ENCODE measurements at places on chromosomes 5 and 9.

- no peak for DNase-seq
Measured at GRCh38 chr5:56191656-56192055, 41.5 kb downstream of the ANKRD55 start.

GRCh38 chr5:106601620-106602019, 1069.1 kb downstream of the EFNA5 start:
- DNase-seq: no peak

- no peak for DNase-seq
Measured at GRCh38 chr9:128193469-128194096, 2.2 kb upstream of the CIZ1 start.

- peak; percentile 35 for DNase-seq
Measured at GRCh38 chr5:148401604-148402003, 17.8 kb downstream of the FBXO38 start.

DNA sequence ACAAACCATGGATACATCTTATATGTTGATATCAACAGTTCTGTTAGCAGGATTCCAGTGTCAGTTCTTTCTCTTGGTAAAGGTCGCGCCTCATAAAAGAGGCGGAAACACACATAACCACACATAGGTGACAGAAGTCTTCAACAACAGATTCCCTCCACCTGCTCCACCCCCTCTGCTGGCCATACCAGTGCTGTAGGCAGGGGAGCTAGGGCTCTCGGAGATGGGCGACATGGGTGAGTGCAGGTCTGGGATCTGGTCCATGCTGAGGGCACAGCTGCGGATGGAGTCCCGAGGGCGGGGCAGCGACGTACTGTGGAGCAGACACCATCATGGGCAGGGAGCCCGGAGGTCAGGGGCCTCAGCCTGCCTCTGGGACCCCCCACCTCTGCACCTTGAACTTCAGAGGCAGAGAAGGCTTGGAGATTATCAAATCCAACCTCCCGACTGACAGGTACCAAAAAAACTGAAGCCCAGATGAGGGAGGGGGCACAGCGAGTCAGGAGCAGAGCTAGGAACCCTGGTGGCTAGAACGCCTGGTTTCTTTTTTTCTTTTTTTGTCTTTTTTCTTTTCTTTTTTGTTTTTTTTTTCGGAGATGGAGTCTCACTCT, 12.0 kb upstream of the TOR2A start:
- no peak for DNase-seq

DNA sequence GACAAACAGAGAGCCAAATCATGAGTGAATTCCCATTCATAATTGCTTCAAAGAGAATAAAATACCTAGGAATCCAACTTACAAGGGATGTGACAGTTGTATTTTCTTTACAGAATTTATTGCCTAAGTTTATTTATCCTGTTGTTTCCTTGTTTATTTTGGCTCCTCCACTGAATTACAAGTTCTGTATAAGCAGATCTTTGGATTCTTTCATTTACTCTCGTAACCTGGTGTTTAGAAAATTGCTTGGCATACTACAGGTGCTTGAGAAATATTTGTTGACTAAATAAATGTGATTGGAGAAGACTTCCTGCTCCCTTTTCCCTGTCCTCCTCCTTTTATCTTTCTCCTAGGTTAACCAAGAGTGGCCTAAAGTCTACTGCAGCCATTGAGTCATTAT, 455.6 kb downstream of the TMEM38B start:
- DNase-seq: no peak

- DNase-seq: no peak
Measured at GRCh38 chr9:13151489-13151888, 128.0 kb downstream of the MPDZ start.

DNA sequence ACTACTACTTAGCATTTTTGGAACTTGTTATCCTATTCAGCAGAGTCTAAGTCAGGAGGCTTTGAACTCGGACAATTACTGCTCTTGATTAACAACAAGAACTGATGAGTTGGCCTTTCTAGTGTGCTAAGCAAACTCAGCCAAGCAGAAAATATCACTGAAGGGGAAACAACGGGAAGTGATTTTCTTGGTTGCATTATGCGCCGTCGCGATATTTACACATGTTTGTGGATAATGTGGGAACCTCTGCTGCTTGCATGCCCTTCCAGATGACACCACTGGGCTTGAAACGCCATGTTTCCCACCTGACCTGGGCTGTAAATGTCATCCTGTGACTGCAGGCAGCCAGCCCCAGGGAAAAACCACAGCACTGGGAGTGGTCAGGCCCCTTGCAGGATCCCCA, 205.5 kb downstream of the PAX5 start:
- DNase-seq: no peak

GRCh38 chr9:122133263-122133983, 26.2 kb downstream of the NDUFA8 start:
- no peak for DNase-seq

DNA sequence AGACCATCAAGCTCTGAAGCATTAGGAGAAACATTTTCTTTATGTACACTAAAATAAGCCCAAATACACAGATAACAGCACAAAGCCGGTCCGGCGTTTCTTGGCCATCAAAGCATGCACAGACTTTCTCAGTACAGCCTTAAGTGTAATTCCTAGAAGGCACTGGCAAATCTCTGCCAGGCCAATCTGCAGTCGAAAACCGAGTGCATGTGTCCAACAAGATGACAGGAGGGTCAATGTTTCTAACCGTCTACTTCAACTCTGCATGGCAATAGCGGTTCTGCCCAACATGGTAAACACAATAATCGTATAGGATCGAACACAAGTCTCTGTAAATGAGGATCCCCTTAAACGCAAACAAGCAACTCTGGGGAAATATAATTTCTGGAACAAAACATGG, 1.1 kb downstream of the ARL15 start:
- DNase-seq: peak; percentile 30

DNA sequence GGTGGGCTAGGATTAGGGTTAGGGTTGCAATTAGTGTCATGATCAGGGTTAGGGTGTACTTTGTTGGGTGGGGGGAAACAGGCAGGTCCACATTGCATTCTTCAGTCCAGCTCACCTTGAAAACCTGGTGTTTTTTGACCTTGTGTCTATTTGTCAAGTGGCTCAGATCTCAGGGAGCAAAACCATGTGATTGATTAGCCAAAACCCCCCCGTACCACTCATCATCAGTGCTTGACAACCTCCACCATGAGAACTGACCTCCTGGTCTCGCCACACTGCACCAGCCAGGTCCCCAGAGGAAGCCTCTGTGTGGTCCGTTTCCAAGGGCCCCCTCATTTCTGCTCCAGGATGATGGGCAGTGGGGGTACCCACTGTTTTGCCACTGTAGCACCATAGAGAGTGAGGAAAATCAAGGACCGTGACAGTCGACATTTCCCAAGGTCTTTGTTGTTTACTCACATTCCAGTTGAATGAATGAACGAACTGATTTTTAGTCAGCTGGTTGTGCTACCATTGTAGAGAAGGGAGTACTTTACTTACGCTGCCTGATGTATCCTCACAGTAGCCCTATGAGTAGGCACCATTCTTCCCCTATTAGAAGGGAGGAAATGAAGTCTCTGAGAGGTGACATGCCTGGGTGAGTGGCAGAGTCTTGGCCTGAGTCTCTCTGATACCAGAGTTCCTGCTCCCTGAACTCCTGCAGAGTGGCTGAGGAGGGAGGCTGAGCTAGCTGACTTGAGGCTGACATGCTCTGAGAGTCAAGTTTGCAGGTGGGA, 84.8 kb downstream of the RAD23B start:
- DNase-seq: no peak

GRCh38 chr5:53545744-53546143, 14.7 kb upstream of the NDUFS4 start:
- DNase-seq: peak; percentile 50

- no peak for DNase-seq
Measured at GRCh38 chr9:28583832-28584231, 1010.6 kb upstream of the C9orf72 start.

GRCh38 chr5:170087168-170087817, 18.4 kb upstream of the FOXI1 start:
- DNase-seq: peak; percentile 13

DNA sequence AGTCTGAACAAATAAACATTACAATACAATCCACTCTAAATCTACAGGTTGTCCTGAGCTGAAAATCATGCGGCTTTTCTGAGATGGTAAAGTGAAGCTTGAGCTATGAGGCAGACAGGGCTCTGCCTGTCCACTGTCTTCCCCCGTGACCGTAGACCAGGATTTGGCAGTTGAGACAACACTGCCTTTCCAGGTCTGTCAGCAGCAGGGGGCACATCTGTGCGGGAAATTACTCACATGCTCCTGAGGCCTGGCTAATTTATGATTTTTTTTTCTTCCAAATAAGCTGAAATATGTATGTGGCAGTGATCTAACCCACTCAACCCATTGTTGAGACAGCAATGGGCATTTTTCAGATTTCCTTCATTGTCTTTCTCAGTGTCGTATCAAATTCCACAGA, 307.9 kb downstream of the FBXL7 start:
- no peak for DNase-seq

- DNase-seq: peak; percentile 37
Measured at GRCh38 chr9:129317179-129318011, 139.3 kb upstream of the IER5L start.

DNA sequence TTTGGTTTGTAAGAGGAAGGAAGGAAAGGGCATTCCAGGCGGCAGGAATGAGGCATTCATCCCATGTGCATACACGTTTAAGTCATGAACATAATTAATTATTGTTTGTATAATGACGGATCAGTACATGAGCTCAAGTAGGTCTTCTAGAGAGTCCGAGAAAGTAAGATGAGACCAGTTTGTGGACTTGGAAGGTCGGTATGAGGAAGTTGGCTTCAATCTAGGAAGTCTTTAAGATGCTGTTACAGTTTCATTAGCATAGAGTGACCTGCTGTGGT, 2.1 kb downstream of the GTF3C4 start:
- no peak for DNase-seq

DNA sequence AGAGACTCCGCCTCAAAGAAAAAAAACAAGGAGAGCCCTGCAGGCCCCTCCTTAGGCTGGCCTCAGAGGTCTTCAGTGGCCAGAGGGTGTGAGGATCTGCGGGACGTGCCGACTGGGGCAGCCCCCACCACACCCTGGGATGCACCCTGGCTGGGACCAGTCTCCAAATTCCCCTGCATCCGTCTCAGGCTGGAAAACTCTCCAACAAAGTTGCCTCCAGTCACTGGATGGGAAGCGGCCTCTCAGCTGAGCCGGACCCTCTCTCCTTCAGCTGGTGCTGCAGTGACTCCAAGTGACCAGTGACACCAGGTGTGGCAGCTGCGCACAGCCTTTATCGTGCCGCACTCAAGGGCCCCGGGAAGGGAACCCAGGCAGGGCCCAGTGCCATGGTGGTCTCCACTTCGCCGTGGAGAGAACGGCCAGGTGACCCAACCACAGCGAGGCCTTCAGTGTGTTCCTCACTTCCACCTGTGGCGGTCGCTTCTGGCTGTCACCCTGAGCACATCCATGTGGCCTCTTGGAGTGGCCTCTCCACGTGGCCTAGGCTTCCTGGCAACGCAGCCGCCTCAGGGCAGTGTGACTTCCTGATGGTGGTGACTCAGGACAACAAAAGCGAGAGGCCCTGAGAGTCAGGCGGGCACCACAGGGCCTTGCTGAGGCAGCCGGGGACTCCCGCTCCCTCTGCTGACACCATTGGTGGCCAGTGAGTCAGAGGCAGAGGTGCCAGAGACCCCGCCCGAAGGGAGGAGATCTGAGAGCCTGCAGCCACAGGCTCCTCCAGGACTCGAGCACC, 19.3 kb upstream of the CAMSAP1 start:
- peak; percentile 95 for DNase-seq

- peak; percentile 90 for DNase-seq
Measured at GRCh38 chr5:132055808-132056609, 4.4 kb upstream of the IL3 start.

GRCh38 chr5:136206361-136206760, 13.4 kb upstream of the SMIM32 start:
- no peak for DNase-seq

DNA sequence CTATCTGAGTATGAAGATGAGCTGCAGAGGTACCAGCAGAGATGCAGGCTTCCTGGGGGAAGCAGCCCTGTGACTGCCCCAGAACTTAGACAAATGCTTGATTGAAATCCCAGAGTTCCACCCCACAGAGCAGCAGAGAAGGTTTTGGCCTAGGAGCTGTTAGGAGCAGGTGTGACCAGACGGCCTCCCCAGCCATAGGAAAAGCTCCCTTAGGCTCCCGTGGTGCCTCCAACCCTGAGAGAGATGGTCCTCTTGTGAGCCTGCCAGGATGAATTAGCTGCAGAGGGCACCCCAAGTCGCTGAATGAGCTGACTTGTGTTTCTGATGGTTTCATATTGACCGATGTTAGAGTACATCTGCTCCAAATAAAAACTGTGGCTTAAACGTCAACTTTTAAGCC, 22.1 kb downstream of the NTRK2 start:
- DNase-seq: no peak

DNA sequence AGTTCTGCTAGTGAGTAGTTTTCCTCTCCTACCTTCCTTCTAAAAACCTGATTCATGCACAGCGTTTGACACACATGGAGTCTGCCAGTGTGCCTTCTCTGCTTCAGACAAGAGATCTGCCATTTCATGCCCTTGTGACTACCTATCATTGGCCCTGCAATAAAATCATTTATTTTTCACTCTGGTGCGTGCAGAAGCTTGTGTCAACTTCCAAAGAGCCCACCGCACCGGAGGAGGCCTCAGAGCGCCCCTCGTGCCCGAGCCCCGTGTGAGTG, 13.7 kb downstream of the HNRNPH1 start:
- no peak for DNase-seq

GRCh38 chr9:98860871-98861293, 53.4 kb downstream of the GALNT12 start:
- peak; percentile 41 for DNase-seq

GRCh38 chr9:80648336-80648735, 1041.0 kb downstream of the TLE1 start:
- DNase-seq: no peak

DNA sequence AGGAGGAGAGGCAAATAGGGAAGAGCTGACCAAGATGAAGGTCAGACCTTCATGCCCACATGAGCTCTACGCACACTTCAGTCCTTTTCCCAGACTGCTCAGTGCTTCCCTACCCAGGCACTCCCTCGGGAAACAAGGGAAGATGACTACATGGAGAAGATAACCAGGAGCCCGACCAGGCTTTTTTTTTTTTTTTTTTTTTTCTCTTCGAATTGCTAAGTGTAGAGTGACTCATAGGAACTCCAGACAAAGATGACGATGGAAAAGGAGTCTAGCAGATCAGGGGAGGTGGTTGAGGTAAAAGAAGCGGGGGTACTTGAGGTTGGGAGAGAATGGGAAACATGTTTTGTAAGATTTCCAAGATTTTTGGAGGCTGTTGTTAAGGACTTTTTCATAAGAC, 526.1 kb downstream of the BNC2 start:
- DNase-seq: no peak

- no peak for DNase-seq
Measured at GRCh38 chr9:76153902-76154629, 240.2 kb downstream of the RFK start.

Data from hematopoietic multipotent progenitor cell treated with erythropoietin and hydrocortisone succinate and interleukin-3 and kit ligand, for 4 days (in vitro differentiated cells).